Renal cortical epithelial cell (primary cell): ENCODE measurements at places on chromosomes 1 and 21.
A peak's percentile ranks its signal among the peaks of the same experiment; 100 is the strongest.

GRCh38 chr1:176701151-176701866 is 238.3 kb downstream of the PAPPA2 start:
- DNase-seq: peak; percentile 53

GRCh38 chr1:74858136-74858535 is 125.2 kb downstream of the TYW3 start:
- no peak for DNase-seq

- no peak for DNase-seq
These were observed 195.0 kb upstream of the NRIP1 start for GRCh38 chr21:15259824-15260223.

DNA sequence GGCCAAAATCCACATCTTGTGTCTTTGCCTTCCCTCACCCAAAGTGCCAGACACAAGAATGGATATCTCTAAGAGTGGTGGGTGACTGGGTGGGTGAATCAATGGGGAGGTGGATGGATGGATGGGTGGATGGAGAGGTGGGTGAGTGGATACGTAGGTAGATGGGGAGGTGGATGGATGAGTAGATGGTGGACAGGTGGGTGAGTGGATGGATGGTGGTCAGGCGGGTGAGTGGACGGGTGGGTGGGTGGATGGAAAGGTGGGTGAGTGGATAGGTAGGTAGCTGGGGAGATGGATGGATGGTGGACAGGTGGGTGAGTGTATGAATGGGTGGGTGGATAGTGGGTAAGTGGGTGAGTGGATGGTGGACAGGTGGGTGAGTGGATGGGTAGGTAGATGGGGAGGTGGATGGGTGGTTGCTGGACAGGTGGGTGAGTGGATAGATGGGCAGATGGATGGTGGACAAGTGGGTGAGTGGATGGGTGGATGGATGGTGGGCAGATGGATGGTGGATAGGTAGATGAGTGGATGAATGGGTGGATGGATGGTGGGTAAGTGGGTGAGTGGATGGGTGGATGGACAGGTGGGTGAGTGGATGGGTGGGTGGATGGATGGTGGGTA is 34.2 kb downstream of the SLC19A1 start:
- no peak for DNase-seq

GRCh38 chr1:43171312-43171875 is 696 bp downstream of the EBNA1BP2 start:
- no peak for DNase-seq

- DNase-seq: no peak
These were observed 61.6 kb downstream of the TMCO4 start for GRCh38 chr1:19738076-19738475.

GRCh38 chr1:31799196-31799894 is 16.5 kb downstream of the SPOCD1 start:
- no peak for DNase-seq

DNA sequence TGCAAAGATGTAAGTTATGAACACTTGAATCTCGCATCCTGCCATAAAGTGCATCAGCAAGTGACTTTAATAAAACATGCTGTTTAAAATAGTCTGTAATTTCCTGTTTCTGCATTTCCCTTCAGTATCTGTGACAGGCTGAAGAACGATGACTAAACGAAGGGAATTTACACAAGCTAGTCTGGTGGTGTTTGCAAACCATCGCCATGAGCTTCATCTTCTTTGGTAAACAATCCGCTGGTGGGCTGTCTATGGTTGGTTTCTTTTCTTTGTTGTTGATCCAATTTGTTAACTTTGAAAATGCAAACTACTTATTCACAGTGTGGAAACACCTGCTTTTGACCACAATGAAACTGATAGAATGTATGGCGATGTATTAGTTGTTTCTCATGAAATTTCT is 13.9 kb downstream of the SERTAD4 start:
- no peak for DNase-seq
